Dermis microvascular lymphatic vessel endothelial cell (primary cell): ENCODE measurements at places on chromosomes 16 and 17.

- DNase-seq = no peak
Observed at GRCh38 chr16:2443555-2443954, 14.3 kb downstream of the CCNF start.

DNA sequence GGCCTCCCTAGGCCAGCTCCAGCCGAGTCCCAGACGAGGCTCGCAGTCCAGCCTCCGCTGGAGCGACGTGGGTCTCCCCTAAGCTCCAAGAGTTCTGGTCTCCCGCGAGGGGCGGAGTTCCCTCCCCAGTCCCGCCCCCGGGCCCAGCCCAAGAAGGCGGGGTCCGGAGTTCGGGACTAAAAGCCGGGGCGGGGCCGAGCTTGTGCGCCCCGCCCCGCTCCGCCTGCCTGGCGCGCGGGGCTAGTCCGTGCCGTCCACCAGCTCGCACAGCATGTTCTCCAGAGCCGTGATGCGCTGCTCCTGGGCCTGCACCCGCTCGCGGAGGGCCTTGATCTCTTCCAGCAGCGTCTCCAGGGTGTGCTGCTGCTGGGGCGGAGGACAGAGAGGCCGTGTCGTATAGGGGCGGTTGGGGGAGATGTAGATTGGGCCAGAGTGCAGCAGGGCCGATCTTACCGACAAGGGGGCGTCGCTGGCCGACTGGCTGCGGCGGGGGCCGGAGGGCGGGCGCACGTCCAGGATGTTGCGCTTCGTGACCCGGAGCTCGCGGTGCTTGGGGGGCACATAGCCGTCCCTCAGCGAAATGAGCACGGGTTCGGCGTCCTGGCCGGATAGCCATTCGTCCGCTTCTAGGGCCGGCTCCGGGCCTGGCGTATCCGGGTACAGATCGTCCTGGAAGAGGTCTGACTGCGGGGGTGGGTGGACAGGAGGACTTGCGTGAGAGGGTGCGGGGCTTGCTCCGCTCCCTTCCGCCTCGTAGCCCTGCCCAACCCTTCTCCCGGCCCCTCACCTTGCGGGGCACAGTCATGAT lies 7.0 kb downstream of the CORO6 start:
- DNase-seq = peak; percentile 90

DNA sequence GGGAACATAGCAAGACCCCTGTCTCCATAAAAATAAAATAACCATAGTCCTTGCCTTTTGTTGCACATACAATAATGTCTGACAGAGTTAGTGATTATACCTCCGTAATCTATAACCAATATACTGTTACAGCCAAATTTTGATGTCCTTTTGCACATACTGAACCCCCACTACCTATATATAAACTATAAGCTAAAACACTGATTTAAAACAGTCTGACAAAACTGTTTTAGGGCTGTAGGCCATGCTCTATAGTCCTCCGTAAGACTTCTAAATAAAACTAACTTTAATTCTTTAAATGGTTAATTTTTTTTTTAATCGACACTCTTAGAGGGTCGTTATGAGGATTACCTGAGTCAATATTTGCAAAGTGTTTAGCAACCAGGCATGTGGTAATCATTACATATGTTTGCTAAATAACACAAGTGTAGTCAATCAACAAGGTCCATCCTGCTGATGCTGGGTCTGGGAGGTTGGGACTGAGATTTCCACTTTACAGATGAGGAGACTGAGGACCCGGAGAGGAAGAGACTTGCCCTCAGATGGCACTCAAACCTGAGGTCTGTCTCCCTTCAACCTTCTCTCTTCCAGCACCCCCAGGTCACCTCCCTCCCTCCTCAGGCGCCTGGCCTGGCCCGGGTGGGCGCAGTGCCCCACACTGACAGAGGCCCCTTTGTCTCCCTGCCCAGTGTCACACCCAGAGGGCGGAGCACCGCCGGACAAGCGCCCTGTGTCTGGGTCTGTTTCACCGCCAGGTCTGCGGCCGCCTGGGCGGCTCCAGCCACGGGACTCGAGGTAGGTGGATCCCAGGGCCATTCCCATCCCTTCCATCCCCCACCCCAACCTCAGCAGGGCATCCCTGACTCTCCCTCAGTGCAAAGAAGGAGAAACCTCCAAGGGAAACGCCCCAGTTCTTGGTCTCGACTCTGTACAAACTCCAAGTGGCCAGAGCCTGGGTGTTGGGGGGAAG lies 10.3 kb downstream of the ZNF385C start:
- no peak for DNase-seq

GRCh38 chr17:48134912-48135480 lies 27.4 kb downstream of the SNX11 start:
- no peak for DNase-seq

- DNase-seq = no peak
Observed at GRCh38 chr17:69947027-69947759, 127.8 kb upstream of the KCNJ16 start.

DNA sequence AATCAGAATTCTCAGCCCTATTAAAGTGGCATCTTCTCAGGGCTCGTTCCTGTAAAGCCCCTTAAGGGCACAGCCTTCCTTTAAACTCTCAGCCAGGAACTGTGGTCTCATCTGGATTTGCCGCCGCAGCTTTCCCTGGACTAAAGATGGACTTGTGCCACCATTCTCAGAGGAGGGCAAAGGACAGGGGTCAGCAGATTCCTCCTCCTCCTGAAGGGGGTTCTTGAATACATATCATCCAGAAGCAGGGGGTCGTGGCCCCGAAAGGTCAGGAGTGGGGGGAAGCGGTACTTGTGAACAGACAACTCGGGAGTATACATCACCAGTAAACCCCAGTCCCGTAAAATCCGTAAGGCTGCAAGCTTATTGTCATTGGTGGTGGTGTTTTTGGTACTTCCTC lies 174.8 kb downstream of the RPTOR start:
- no peak for DNase-seq
